H4 (cell line): ENCODE measurements at places on chromosomes 6 and 20. TPM values are rescaled to one million over a fixed set of nuclear protein-coding genes. Genes with fewer than 3 reads are reported as not detected.

DNA sequence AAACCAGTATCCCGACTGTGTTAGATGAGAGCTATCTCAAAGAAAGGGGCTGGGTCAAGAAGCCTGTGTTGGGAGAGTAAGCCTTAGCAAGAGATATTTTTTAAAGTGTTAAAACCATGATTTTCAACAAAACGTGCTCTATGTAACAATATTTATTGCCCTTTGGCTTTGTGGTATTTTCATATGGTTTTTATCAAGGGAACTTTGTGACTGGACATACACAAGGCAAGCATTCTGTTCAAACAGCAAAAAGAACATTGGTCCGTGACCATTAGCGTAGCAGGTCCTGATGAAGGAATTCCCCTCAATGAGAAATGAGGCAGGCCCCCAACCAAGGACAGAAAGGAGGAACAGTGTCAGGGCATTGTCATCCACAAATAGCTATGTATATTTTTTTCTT lies 222.6 kb downstream of the MYLK4 start:
- no peak for DNase-seq

GRCh38 chr6:79269877-79270276 lies 35.4 kb upstream of the HMGN3 start:
- DNase-seq = no peak

GRCh38 chr6:112044196-112044595 lies 9.7 kb upstream of the CCN6 start:
- no peak for DNase-seq

GRCh38 chr6:158039571-158040050 lies 57.9 kb downstream of the SYNJ2 start:
- DNase-seq = peak; percentile 64

DNA sequence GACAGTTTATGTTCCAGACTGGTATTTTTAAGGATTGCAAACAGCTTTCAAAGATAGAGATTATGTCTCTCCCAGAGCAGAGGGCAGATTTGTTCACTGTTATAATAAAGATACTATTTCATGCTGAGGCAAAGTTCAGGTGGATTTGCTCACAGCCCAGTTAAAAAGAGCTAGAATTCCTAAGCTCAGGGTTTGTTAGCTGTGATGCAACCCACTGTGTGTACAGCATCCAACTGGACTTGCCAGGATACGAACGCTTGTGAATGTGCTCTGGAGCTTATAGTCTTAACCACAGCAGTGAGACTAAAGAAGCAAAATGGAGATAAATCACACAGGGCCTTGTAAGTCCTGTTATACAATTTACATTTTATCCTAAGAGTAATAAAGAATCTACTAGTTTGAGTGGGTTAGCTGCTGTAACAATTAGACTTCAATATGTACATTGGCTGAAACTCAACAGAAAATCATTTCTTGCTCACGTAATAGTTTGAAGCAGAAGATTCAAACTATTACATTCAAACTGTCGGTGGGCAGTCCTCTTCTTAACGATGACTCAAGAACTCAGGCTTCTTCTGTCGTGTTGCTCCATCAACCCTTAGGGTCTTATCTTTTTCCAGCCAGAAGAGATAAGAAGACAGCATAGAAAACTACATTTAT lies 204.0 kb upstream of the PLN start:
- no peak for DNase-seq

- DNase-seq = no peak
These were observed 75.9 kb downstream of the EDN3 start for GRCh38 chr20:59376109-59376841.

DNA sequence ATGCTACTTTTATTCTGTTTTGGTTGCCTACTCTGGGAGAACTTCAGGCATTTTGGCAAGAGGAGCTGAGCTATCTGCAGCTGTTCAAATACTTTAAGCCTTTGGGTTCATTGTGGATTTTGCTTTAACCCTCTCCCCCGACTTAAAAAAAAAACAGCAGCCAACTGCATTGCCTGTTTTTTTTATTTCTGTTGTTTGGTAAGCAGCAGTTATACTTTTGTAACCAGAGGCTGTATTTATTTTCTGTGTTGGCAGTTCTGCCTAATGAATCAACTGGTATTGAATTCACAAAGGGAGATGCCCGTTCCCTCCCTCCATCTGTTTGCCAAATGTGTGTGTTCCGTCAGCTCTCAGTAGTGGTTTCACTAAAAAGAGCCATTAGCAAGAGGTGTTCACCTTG lies 484.0 kb downstream of the UTRN start:
- no peak for DNase-seq

GRCh38 chr6:465531-466348 lies 74.2 kb downstream of the IRF4 start:
- peak; percentile 28 for DNase-seq

DNA sequence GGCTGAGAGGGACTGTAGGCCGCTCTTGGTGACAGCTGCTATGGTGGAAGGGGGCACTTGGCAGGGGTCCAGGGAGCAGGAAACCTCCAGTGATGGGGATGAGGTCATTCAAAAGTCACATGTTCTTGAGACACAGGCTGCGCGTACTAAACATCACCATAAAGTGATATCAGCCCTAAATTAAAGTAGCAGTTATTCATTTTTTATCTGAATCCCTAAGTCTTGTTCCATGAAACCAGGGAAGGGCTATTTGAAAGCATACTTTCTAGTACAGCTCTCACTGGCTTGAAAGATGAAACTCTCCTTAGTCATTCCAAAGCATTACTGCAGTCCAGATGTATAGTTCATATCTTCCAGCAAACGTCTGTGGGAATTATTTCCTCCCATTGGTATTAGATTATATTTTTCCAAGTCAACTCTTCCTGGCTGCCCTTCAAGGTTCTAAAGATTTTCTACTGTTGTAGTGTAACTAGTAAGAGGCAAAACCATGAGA lies 373.1 kb downstream of the CD109 start:
- DNase-seq = peak; percentile 25

DNA sequence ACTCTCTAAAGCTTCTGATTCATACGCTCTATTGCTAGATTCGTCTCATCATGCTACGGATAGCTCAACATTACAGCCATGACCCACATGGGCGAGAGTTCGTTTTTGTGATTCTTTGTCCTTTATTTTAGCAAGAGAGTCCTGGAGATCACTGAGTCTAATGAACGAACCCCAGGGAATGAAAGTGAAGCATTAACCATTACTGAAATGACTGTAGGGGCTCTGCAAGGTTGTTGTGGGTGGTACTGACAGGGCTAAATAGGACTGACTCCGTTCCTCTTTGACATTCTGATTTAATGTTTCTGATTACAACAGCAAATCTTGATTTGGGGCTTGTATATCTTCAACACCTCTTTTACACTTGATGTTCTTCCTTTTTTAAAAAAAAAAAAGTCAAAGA lies 13.7 kb upstream of the RTF2 start:
- no peak for DNase-seq

- no peak for DNase-seq
These were observed 502 bp upstream of the HTR1E start for GRCh38 chr6:86936834-86937218.

DNA sequence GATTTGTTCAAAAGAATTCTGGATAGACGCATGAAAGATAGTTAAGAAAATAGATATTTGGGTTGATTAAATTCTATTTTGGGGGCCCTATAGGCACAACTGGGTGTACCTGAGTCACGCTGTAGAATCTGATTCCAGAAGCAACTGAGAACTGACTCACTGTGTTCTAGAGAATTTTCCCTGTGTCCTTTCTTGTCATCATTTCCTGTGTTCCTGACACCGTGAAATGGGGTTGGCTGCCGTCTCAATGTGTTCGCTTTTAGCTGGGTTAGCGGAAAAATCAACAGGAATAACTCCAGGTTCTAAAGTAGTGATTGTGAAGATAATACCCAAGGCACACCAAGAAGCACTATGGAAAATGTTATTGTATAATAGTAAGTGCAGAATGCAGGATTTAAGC lies 5.0 kb downstream of the GCNT2 start:
- DNase-seq = no peak

- DNase-seq = no peak
These were observed 11.1 kb upstream of the FOXS1 start for GRCh38 chr20:31856516-31856915.

GRCh38 chr6:40112350-40112749 lies 178.1 kb upstream of the MOCS1 start:
- DNase-seq = no peak

DNA sequence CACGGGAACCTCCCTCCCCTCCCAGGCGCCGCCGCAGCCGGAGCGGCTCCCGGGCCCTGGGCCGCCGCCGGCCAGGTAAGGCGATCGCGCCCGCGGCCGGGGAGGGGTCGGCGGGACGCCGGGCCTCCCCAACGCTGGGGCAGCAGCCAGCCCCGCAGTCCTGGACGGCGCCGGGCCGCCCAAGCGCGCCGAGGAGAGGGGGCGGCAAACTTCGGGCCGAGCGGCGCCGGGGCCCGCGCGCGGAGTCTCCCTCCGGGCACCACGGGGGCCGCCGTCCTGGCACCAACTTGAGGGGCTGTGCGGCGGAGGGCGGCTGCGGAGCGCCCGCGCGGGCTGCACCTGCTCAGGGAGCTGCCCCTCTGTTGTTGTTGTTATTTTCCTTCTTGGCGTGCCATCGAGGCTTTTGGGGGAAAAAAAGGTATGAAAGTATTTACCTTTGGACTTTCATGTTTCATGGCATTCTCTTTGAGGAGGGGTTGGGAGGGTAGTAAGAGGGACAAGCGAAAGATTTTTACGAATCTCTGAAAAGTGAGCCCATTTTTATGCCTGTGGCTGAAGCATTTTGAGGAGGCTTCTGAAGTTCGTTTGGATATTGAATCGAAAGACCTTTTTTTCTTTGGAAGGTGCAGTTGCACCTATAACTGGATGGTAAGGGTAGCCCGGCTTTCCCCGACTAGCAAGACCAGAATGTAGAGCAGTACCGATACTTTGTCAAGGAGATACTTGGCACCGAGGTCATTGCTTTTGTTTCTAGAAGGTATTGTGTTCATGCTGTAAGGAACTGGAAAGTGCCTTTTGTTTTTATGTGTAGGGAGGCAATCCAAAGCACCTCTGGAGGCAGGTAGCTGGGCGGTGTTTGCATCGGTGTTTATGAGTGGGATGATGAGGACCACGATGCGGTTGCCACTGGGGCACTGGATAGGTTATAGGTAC lies at the start of gene RNF182:
Gene RNF182 (plus strand): TSS at position 4 of the 933 bp plus-strand sequence. CDS start 52,168 bp downstream, outside the sequence.
- no peak for DNase-seq

GRCh38 chr6:142702501-142703460 lies 242.2 kb downstream of the HIVEP2 start:
- no peak for DNase-seq

GRCh38 chr6:152973916-152974315 lies 8.9 kb downstream of the FBXO5 start:
- no peak for DNase-seq

- DNase-seq = no peak
These were observed 4.6 kb downstream of the PPP1R3G start for GRCh38 chr6:5089481-5090438.

- DNase-seq = peak; percentile 55
These were observed 111.1 kb downstream of the UST start for GRCh38 chr6:148857798-148858390.

GRCh38 chr6:140708441-140708840 lies 1334.0 kb upstream of the CITED2 start:
- no peak for DNase-seq

GRCh38 chr20:14208956-14209355 lies 128.5 kb downstream of the FLRT3 start:
- no peak for DNase-seq

DNA sequence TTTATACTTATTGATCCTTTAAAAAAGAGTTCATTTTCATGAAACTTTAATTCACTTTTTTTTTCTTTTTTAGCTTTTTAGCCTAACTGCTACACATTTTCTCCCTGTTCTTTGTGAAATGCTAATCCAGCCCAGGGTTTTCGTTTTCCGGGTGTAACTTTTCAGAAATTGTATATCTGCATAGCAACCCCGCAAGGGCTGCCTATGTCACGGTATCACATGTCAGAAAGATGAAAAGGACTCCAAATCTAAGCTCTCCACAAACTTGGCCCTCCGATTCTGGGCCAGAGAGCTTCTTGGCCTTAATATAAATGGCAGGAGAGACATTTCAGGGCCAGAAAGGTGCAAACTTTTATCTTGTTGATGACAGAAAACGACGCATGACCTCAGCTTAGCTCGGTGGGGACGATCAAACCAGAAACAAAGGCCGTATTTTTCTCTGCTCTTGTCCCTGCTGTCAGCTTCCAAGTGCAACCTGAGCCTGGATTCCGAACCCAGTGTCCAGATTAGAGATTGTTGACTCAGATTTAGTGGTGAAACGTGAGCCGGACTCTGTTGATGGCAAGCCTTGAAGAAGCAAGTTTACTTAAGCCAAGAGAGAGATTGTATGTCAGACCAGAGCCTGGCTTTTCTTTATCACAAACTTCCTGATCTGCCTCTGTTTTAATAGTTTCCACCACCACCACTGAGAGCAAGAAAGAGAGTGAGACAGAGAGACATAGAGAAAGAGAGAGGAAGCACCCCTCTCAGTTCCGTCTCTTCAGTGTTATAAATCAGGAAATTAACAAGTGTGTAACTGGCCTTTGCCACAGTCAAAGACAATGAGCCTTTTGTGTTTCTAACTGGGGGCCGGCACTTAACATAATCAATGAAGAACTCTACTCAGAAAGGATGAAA lies 157.8 kb downstream of the SCML4 start:
- DNase-seq = peak; percentile 44

- DNase-seq = no peak
These were observed 194.8 kb downstream of the MAFB start for GRCh38 chr20:40494248-40494647.

GRCh38 chr20:33685328-33686099 lies 671 bp downstream of the E2F1 start:
- DNase-seq = no peak

DNA sequence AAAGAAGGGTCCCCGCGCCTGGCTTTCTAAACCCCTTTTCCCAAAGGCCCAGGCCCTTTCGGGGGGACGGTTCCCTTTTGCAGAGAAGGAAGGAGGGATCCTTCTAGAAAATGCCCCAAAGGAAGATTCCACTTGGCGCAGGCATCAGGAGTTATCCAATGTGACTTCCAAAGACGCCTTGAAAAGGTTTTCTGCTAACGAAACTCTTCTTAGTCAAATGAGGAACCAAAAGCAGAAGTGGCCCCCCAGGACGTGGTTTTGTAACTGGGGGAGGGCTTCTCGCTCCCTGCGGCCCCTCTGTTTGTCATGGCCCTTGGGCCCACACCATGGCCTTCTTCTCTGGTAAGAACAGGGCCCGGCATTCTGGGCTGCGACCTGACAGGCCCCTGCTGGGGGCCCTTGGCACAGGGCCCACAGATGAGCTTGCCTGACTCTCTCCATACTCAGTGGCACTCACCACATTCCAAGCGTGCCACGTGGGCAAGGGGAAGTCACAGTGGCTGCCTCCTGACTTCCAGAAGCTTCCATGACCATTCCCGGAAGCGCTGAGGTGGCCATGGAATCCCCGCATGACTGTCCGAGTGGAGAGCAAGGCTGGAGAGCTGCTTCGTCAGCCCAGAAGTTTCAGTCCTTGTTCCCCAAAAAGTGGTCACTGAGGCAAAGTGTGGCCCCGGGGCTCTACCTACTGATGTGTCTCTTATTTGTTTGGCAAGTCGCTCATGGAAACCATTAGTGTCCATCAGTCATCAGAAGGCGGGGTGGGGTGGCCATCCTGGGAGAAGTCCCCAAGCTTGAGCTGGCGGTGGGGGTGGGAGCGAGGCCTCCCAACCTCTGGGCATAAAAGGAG lies 834 bp upstream of the CTSZ start:
- DNase-seq = no peak

The DNMT3B gene
- total RNA-seq = 3.3 and 5.4 TPM in 2 replicates

The SIRPB2 gene
- total RNA-seq = not detected in 2 replicates

The PAQR8 gene
- total RNA-seq = 3.8 and 4.5 TPM in 2 replicates

The MUCL3 gene
- total RNA-seq = not detected in 2 replicates

The COMMD7 gene
- 17.4 and 29.3 TPM in 2 replicates for total RNA-seq

The ARFGEF3 gene
- 0.10 and 0.23 TPM in 2 replicates for total RNA-seq

The DST gene
- 69.5 and 75.5 TPM in 2 replicates for total RNA-seq

The HTR1E gene
- total RNA-seq = not detected in 2 replicates

The TPBG gene
- total RNA-seq = 15.9 and 20.3 TPM in 2 replicates

The ESR1 gene
- not detected in 2 replicates for total RNA-seq

The ENPP1 gene
- 32.2 and 39.5 TPM in 2 replicates for total RNA-seq

The ROS1 gene
- total RNA-seq = 0.12 and 0.70 TPM in 2 replicates
